Spinal cord (tissue), 10 donors: ENCODE measurements at places on chromosomes 4 and X.

DNA sequence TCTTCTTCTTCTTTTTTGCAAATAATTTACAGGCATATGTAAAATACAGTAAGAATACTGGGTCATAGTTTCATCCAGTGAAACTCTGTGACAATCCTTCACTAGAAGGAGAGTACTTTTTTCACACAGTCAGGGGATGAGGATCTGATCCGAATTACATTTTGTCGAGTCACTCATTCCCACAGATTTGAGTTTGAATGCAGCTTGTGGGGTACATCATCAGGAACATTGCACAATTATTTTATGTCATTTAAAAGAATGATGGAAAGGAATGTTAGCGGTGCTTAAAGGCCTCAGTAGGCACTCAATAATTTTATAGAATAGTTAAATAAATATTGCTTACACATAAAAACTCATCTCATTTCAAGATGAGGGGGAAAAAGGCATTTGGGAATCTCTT is 88.6 kb downstream of the CHRNA9 start:
- no peak overlapping the region for H3K4me3 ChIP-seq
- no peaks in the 10 kb centered on the region for H3K4me1 ChIP-seq
- H3K27me3 ChIP-seq = no peaks in the 10 kb centered on the region
- no peak overlapping the region for H3K27ac ChIP-seq

GRCh38 chr4:173436149-173436579 is 37.2 kb upstream of the SCRG1 start:
- H3K4me3 ChIP-seq = no peak overlapping the region
- H3K36me3 ChIP-seq = no peaks in the 10 kb centered on the region
- no peak overlapping the region for H3K27ac ChIP-seq
- no peak for DNase-seq

DNA sequence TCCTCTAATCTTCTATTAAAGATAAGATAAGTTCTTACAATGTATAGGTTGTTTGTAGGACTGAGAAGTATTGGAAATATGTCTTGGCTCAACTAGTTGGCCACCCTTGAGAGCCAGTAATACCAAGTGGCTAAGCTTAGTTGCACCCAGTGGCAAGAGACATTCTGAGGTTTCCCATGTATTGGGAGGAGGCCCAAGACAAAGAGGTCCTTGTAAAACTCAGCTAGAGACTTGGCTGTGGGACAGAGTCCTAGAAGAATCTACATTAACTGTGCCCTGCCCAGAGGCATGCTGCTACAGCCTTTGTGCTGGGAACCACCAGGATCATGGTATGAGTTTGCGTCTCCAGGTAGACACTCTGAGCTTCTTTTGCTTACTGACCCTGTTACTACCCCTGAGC is 41.9 kb upstream of the SLC4A4 start:
- no peaks in the 10 kb centered on the region for H3K27me3 ChIP-seq
- H3K27ac ChIP-seq = peak overlapping the region; percentile 67
- H3K4me1 ChIP-seq = peaks cover 27% of the 10 kb centered on the region
- peaks cover 9% of the 10 kb centered on the region for H3K36me3 ChIP-seq
- H3K4me3 ChIP-seq = no peak overlapping the region
- peak; percentile 26 for DNase-seq

GRCh38 chrX:38879631-38880220 is 78.5 kb downstream of the MID1IP1 start:
- H3K27ac ChIP-seq = no peak overlapping the region
- no peaks in the 10 kb centered on the region for H3K27me3 ChIP-seq
- no peaks in the 10 kb centered on the region for H3K36me3 ChIP-seq
- H3K4me3 ChIP-seq = no peak overlapping the region

GRCh38 chrX:148552775-148553174 is 52.4 kb downstream of the AFF2 start:
- no peaks in the 10 kb centered on the region for H3K36me3 ChIP-seq
- DNase-seq = no peak
- H3K27me3 ChIP-seq = no peaks in the 10 kb centered on the region
- no peak overlapping the region for H3K27ac ChIP-seq

GRCh38 chrX:150324919-150325318 is 38.2 kb upstream of the MAMLD1 start:
- no peaks in the 10 kb centered on the region for H3K4me1 ChIP-seq
- no peaks in the 10 kb centered on the region for H3K27me3 ChIP-seq
- DNase-seq = no peak
- H3K27ac ChIP-seq = no peak overlapping the region

DNA sequence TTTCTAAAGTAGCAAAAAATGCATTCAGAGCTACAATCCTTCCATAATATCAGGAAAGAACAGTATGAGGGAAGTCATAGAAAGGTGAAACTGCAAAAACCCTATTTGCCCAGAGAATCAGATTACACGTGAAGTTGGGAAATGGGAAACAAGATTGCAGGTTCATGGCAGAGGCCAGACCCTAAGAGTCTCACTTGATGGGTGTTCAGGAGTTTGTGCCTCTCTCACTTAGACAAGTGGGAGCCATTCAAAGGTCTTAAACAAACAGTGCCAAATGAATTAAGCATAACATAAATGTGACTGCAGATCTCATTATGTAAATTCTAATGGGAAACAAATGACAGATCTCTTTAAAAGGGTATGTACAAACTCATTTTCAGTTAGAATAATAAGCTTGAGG is 91.6 kb downstream of the ARAP2 start:
- no peaks in the 10 kb centered on the region for H3K27me3 ChIP-seq
- no peak overlapping the region for H3K27ac ChIP-seq
- DNase-seq = no peak
- H3K4me3 ChIP-seq = no peak overlapping the region
- H3K36me3 ChIP-seq = no peaks in the 10 kb centered on the region
- no peaks in the 10 kb centered on the region for H3K4me1 ChIP-seq

DNA sequence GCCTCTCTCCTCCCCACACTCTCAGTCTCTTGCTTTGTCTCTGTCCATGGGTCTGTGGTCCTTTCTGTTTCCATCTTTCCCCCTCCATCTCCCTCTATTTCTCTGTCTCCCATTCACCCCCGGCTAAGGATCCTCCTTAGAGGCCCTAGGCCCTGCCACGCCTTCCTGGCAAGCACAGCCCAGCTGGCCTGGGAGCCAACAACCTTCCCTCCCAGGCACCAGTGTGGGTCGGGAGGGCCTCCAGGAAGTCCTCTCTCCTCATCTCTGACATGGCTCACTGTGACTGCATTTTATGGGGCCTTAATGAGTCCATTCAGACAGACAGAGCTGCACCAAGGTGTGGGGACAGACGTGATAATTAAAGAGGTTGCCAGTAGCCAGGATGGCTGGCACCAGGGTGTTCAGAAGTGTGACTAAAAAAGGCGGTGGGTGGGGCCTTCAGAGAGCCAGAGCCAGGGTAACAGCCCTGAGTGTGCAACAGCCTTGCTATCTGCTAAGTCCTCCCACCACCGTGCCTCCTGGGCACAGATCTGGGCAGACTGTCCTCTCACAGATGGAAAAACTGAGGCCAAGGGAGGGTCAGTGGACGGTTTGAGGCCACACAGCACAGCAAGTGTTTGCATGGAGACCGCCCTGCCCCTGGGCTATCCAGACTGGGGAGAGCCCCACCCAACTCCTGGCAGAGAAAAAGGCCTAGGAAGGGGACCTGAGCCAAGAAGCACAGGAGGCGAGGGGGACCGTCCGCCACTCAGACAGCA is 31.5 kb downstream of the BLOC1S4 start:
- DNase-seq = no peak
- no peaks in the 10 kb centered on the region for H3K36me3 ChIP-seq
- H3K27me3 ChIP-seq = no peaks in the 10 kb centered on the region
- no peak overlapping the region for H3K27ac ChIP-seq

DNA sequence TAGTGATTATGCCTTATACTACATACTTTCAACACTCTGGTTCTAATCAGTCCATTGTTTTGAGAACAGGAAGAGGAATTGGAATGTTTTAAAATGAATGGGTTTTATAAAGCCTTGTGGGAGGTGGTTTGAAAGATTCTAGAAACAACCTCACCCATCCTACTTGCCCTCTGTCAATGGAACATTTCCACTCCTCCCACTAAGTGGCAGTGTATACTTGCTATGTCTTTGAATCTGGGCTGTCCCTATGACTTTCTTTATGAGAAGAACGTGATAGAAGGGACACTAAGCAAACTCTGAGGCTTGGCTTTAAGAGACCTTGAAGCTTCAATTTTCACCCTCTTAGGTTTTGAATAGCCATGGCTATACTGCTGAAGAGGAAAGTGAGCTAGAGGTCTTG is 611.2 kb downstream of the PPP4R3C start:
- H3K27me3 ChIP-seq = no peaks in the 10 kb centered on the region
- H3K27ac ChIP-seq = no peak overlapping the region
- no peaks in the 10 kb centered on the region for H3K4me1 ChIP-seq
- no peaks in the 10 kb centered on the region for H3K36me3 ChIP-seq
- no peak overlapping the region for H3K4me3 ChIP-seq
- DNase-seq = peak; percentile 3

GRCh38 chr4:36385951-36386571 is 104.6 kb downstream of the DTHD1 start:
- H3K4me1 ChIP-seq = no peaks in the 10 kb centered on the region
- H3K27ac ChIP-seq = no peak overlapping the region
- H3K4me3 ChIP-seq = no peak overlapping the region
- no peaks in the 10 kb centered on the region for H3K27me3 ChIP-seq

GRCh38 chr4:128658214-128658631 is 151.3 kb upstream of the JADE1 start:
- H3K4me3 ChIP-seq = no peak overlapping the region
- H3K36me3 ChIP-seq = no peaks in the 10 kb centered on the region

GRCh38 chr4:74374561-74375327 is 9.8 kb downstream of the EREG start:
- DNase-seq = no peak
- no peaks in the 10 kb centered on the region for H3K4me1 ChIP-seq
- H3K27ac ChIP-seq = no peak overlapping the region
- H3K36me3 ChIP-seq = no peaks in the 10 kb centered on the region
- H3K27me3 ChIP-seq = no peaks in the 10 kb centered on the region
- no peak overlapping the region for H3K4me3 ChIP-seq

DNA sequence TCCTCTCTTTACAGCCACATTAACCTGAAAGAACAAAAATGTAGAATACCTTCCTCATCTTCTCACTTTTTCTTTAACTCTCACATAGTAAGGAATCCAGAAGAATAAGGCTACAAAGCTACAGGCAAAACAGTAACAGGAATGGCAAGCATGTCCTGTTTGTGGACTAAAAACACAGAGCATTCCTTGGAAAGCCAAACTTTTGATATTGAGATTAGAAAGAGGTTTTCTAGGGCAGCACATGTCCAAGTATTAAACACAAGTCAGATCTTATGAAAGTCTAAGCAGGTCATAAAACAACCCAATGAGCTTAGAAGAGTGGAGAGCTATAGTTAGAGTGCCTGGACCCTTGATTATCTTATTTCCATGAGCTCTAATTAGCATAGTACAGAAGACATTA is 58.2 kb upstream of the FAM9C start:
- no peaks in the 10 kb centered on the region for H3K4me1 ChIP-seq
- no peak for DNase-seq
- H3K27ac ChIP-seq = no peak overlapping the region
- no peak overlapping the region for H3K4me3 ChIP-seq
- peaks cover 5% of the 10 kb centered on the region for H3K27me3 ChIP-seq

DNA sequence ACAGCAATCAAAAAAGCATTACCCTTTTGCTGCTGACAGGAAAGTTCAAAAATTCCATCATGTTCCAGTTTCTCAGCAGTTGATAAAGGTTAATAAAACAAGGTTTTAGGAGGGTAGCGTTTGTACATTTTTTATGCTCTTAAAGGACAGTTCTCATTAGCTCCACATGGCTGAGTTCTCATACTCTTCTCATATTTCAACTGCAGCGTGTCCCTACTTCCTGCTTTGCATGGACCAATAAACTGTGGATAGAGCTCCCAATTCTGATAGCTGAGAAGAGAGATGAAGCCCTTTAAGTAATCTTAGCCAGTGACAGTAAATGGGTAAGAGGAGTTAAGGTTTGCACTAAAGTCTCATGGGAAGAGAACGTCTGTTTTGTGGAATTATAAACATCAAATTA is 53.5 kb downstream of the SPANXA2 start:
- H3K36me3 ChIP-seq = no peaks in the 10 kb centered on the region
- DNase-seq = no peak
- no peak overlapping the region for H3K27ac ChIP-seq
- H3K4me1 ChIP-seq = no peaks in the 10 kb centered on the region
- no peaks in the 10 kb centered on the region for H3K27me3 ChIP-seq

DNA sequence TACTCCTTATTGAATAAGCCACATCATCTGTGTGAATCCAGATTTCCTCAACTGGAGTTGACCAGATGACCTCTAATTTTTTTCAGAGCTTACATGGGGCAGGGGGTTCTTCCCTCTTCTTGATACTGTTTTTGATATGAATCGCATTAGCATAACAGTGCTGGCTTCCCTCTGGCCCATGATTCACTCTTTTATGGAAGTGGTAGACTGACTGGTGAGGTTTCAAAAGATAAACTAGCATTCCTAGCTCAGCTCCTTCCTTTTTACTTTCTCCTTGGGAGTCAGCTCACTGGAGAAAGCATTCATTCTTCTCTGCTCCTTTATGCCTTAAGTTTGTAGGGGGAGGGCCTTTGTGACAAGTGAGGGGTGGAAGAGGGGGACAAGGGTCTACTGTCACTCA is 161.0 kb upstream of the FGF13 start:
- DNase-seq = no peak
- no peaks in the 10 kb centered on the region for H3K4me1 ChIP-seq
- H3K36me3 ChIP-seq = no peaks in the 10 kb centered on the region
- peak overlapping the region; percentile 29 for H3K27ac ChIP-seq
- H3K4me3 ChIP-seq = no peak overlapping the region

DNA sequence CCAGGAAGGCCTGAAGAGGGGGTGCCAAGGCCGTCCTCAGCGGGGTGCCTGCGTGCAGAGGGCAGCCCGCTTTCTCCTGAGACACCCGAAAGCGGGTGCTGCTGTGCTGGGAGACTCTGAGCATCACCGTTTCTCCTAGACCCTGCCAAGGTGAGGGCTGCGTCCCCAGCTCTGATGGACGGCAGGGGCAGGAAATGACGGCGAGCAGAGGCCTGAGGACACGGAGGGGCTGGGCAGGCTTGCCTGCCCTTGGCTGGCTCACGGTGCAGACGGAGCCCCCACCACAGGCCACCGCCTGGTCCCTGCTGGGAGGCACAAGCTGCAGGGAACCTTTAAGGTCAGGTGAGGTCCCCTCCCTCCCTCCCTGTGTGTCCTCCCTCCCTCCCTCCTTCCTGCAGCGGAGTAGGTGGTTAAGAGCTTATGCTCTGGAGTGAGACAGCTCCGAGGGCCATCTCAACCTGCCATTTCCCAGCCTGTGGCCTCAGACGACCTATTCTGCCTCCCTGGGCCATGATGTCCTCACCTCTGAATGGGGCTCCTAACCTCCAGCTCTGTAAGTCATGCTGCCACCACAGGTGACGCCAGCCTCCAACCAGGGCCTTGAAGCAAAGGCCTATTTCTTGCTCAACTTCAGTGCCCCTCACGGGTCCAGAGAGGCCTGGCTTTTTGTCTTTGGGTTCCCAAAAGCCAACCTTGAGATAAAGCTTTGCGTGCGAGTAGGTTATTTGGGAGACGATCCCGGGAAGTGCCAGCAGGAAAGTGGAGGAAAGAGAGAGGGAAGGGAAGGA is 54.2 kb upstream of the GRPEL1 start:
- H3K4me1 ChIP-seq = peaks cover 18% of the 10 kb centered on the region
- no peak for DNase-seq
- H3K27me3 ChIP-seq = no peaks in the 10 kb centered on the region
- no peak overlapping the region for H3K27ac ChIP-seq
